ENCODE measurements at places on chromosomes 16 and 17.

- no peak for DNase-seq
These were observed 534.1 kb downstream of the WWOX start for GRCh38 chr16:78633551-78633950.

GRCh38 chr16:8623634-8624033, 2.1 kb downstream of the METTL22 start:
- DNase-seq = no peak

DNA sequence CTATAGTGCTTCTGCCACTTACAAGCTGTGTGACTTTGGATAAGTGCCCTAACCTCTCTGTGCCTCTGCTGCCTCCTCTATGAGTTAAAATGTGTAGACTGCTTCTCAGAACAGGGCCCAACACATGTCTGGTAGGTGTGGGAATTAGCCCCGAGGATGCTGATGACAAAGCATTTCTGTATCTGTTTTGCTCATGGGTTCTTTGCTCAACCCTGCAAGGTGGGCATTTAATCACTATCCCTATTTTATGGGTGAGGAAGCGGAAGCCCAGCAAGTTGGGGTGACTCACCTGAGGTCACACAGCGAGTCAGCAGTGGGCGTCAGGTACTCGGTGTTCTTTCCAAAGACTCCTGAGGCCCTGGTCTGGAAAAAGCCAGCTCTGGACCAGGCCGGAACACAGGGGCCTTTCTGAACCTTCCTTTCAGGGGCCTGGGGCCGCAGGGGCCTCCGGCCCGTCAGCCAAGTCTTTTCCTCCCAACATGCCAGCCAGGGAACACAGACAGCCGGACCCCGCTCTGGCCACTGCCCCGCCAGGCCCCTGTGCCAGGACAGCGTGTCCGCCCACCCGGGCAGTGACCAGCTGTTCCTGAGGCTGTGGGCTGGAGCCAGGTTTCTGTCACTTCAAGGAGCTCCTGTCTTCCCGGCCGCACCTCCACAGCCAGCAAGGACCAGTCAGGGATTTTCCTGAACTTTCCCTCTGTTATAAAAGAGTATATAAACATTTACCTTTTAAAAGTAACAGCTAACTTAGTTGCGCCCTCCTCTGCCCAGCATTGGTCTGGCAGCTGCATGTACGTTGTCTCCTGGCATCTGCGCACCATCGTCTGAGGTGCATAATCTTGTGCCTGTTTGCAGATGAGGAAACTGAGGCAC, 62.5 kb downstream of the SREBF1 start:
- DNase-seq = no peak

- DNase-seq = no peak
These were observed 46.5 kb upstream of the CIBAR2 start for GRCh38 chr16:85158743-85159178.

GRCh38 chr17:6259899-6260298, 175.0 kb downstream of the AIPL1 start:
- no peak for DNase-seq

- DNase-seq = peak; percentile 14
These were observed 90.5 kb downstream of the C16orf78 start for GRCh38 chr16:49464093-49464492.

GRCh38 chr17:7356072-7356549, 1.2 kb downstream of the TMEM95 start:
- DNase-seq = peak; percentile 89

DNA sequence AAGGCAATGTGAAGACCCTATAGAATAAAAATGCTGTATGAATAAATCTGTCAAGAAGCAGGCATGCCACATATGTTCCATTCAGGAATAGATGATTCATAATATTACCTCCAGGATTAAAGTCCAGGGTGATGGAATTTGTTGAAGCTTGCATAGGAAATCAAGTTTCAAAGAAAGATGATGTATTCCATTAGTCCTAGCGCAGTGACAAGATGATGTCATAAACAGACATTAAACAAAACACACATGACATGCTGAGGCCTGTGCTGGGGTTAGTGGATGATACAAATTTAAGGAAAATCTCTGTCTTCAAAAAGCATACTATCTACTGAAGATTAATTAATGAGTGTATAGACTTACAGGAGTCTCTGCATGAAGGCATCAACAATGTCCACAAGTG, 1025.2 kb downstream of the CDH11 start:
- no peak for DNase-seq

GRCh38 chr17:41153856-41154255, 4.2 kb upstream of the KRTAP4-5 start:
- DNase-seq = no peak

- DNase-seq = no peak
These were observed 21.9 kb downstream of the SEC14L5 start for GRCh38 chr16:4979736-4980660.

DNA sequence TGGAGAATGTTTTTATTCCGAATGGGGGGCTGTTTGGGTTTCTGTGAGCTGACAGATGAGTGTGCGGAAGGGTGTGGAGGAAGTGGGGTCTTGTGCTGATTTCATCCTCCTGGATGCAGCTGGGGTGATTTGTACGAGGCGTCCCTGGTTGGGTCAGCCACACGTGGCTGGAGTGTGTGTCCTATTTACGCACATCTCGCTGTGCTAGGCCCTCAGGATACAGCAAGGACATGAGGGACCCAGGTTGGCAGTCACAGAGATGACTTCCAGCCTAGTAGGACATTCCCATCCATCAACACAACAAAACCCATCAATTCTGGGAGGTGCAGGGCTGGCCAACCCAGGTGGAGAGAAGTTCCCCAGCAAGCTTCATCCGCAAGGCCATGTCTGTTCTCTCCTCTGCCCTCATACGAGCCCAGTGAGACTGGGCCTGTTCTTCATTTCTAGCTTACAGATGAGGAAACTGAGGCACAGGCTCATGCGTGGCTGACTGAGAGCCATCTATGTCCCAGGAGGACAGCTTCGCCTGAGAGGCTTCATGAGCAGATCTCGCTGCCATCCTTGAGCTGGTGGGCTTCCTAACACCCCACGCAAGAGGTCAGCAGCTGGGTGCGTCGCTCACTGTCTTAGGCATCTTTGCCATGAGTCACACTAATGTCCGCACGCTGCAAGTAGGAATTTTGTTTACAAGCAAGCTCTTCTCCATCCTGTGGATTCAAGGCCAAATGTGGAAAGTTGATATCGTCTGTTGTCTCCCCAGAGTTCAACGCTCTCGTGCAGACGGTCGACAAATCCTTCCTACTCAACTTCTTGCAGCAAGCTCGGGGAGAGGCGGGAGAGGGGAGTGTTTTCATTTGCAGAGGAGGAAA, 24.4 kb downstream of the IRF8 start:
- no peak for DNase-seq

- DNase-seq = no peak
These were observed 4.8 kb downstream of the TNP2 start for GRCh38 chr16:11264155-11264832.

GRCh38 chr17:28641579-28641978, 3.4 kb downstream of the BLTP2 start:
- DNase-seq = no peak

DNA sequence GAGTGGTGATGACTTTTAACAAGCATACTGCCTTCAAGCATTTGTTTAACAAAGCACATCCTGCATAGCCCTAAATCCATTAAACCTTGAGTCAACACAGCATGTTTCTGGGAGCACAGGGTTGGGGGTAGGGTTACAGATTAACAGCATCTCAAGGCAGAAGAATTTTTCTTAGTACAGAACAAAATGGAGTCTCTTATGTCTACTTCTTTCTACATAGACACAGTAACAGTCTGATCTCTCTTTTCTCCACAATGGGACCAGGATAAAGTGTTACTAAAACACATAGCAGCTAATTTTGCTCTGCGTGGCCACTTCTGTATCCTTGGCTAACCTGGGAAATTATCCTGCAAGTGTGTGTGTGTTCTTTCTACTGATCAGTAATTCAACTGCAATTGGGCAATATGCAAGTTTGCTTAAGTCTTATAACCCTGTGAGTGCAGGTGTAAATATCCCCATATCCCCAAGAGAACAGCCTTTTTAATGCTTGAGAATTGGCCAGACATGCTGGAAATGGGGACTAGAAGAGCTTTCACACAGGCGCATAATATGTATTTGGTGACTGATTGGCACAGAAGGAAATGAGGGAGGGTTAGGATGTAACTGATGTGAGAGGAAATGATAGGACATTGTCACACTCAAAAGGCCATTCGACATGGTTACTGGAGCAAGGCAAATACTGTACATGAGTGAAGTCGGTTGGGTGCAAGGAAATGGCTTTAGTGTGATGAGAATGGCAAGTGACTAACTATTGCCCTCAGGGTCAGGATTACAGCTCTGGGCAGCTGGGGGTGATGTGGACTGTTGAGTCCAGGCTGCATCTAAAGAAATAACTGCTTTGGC, 10.8 kb upstream of the ANKS4B start:
- no peak for DNase-seq

- DNase-seq = no peak
These were observed 424.7 kb downstream of the WWOX start for GRCh38 chr16:78524066-78524595.

DNA sequence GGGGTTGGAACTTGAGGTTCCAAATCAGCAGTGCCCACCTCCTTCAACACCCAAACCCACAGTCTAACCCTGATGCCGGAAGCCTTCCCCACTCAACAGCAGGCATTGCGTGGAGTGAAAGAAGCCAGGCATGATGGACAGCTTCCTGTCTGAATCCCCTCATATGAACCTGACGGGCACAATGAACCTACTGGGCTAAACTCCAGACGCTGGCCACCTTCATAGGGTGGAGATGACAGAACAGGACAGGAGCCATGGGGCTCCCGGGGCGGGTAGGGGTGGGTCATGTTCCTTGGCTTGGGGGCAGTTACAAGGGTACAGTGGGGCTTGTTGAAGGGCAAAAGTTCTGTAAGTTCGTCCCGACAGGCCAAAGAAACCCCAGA, 460 bp upstream of the HSBP1 start:
- DNase-seq = no peak

DNA sequence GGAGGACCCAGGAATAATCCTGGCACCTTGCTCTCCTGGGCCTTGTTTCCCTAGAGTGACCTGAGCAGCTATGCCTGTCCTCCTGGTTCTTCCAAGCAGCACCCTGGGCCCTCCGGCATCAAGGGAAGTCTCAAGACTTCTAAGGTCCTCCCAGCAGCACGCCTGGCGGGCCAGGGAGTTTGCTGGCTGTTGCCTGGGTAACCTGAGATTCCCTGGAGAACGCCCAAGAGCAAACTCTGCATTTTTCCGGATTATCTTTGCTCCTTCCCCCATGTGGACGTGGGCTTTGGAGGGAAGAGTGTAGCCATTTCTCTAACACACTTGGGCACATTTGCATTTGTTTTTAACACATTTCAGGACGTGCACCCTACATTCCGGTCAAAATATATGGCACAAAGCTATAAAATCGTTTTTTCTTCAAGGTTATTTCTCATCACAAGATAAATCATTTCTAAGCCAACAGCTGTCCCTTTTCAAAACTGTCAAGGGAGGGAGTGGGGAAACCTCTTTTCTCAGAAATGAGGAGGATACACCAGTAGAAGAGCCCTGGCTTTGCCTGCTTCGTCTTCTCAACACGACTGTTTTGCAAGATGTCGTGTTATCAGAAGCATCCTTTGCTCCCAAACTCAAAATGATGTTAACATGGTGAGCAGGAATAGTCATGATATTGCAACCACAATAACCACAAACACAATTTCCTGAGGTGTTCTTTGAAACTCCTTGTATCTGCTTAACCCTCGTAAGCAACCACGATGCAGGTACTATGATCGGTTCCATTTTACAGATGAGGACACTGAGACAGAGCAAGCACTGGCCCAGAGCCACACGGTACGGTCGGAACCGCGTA, 116.5 kb downstream of the ADCY9 start:
- DNase-seq = no peak

DNA sequence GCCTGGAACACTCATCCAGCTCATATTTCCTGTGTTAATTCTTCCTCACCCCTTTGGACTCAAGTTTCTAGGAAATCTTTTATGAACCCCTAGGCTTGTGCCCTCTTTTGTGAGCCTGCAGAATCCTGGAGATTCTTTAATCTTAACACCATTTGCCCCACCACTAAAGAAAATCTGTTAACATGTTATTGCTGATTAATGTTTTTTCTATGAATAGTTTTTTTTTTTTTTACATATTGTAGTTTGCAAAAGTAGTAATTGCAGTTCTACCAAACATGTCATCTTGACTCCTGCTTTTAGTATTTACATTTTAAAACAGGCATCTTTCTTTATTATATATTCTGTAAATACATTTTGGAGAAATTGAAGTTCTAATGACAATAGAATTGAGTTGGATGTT, 8.5 kb downstream of the PRSS54 start:
- no peak for DNase-seq

DNA sequence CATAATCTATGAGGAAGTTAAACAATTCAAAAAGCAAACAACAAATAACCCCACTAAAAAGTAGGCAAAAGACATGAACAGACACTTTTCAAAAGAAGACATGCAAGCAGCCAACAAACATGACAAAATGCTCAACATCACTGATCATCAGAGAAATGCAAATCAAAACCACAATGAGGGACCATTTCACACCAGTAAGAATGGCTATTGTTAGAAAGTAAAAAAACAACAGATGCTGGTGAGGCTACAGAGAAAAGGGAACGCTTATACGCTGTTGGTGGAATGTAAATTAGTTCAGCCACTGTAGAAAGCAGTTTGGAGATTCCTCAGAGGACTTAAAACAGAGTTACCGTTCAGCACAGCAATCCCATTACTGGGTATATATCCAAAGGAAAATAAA, 24.4 kb downstream of the TNFRSF13B start:
- DNase-seq = no peak

GRCh38 chr16:28931801-28932225, at the start of gene CD19:
Gene CD19, plus strand, starts transcription at chr16:28931971. Its CDS starts 30 bp downstream, at chr16:28932001.
- DNase-seq = no peak

GRCh38 chr17:60435244-60436167, 13.2 kb downstream of the CHCT1 start:
- DNase-seq = peak; percentile 43

Data from activated CD4-positive, CD25-positive, alpha-beta regulatory T cell treated with anti-CD3 and anti-CD28 coated beads, Interleukin-2, amount 50 U/mL, for 72 hours (primary cell).